ENCODE measurements at places on chromosomes 1 and 21.
A peak's percentile ranks its signal among the peaks of the same experiment; 100 is the strongest.

DNA sequence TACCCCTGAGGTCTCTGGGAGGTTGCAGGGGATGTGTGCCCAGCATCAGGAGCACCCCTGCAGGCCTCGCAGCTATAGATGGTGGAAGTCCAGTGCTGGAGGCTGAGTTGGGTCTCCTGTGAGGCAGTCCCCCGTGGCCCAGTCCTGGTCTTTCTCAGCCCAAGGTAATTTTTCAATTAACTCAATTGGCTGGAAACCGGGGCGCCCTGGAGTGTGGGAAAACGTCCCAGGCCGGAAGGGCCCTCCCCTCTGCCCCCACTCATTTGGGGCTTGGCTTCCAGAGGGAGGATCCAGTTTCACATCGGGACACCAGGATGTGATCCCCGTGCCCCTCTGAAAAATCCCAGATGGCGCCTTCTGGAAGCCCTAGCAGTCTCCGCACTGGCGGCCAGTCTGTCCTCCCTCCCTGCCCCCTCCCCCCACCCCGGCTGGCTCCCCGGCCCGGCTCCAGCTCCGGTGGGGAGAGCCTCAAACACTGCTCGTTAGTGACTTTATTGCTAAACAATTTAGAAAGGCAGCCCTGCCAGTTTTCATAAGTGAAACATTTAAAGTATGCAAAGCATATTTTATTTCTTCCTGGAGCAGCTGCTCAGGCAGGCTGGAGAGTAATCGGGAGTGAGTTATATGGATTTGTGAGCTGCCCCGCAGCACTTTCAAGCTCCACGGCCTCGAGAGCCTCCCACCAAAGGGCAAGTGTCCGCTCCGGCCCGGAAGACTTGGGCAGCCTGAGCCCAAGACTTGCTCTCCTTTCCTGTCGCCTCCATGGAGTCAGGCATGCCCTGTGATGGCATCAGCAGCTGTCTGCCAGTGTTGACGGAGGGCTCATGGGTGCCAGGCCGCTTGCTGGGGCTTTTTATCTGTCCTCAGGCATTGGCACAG is 208.2 kb upstream of the TMEM51 start:
- peak; percentile 91 for DNase-seq

DNA sequence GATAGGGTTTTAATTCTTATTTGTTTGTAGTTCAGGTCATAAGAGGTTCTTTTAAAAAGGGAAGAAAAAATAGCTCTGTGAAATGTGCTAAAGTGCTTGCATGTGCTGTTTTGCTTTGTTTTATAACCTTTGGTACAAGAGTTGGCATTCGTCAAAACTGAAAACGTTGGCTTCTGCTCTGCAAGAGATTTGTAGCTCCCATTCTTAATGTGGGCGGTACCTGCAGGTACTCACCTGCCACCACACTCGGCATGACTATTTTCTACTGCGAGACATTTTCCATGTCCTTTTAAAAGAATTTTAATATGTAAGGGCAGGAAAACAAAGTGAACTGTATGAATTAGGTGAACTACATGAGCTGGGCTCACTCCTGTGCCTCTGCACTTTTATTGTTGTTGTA is 92.6 kb downstream of the ADARB1 start:
- no peak for DNase-seq

DNA sequence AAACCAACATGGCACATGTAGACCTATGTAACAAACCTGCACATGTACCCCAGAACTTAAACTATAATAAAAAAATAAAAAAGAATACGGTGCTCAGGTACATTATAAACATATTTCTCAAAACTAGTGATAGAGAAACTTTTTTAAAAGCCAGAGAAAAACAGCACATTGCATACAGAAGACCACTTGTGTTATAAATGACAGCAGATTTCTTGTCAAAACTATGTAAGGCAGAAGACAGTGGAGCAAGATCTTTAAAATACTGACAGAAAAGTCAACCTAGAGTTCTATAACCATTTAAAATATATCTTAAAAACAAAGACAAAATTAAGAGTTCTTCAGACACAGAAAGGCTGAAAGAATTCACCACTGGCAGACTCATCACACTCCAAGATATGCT is 144.7 kb downstream of the NEGR1 start:
- DNase-seq: peak; percentile 7

- DNase-seq: peak; percentile 44
These were observed 71.6 kb downstream of the RD3 start for GRCh38 chr1:211420389-211420788.

DNA sequence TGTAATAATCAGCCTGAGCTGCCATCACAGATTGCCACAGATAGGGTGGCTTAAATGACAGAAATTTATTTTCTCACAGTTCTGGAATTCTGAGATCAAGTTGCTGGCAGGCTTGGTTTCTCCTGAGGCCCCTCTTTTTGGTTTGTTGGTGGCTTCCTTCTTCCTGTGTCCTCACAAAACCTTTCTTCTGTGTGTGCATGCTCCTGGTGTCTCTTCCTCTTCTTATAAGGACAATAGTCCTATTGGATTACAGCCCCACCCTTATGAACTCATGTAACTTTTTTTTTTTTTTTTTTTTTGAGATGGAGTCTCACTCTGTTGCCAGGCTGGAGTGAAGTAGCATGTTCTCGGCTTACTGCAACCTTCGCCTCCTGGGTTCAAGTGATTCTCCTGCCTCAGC is 41.0 kb upstream of the F3 start:
- no peak for DNase-seq

GRCh38 chr1:204257446-204257845 is 43.7 kb upstream of the GOLT1A start:
- no peak for DNase-seq

DNA sequence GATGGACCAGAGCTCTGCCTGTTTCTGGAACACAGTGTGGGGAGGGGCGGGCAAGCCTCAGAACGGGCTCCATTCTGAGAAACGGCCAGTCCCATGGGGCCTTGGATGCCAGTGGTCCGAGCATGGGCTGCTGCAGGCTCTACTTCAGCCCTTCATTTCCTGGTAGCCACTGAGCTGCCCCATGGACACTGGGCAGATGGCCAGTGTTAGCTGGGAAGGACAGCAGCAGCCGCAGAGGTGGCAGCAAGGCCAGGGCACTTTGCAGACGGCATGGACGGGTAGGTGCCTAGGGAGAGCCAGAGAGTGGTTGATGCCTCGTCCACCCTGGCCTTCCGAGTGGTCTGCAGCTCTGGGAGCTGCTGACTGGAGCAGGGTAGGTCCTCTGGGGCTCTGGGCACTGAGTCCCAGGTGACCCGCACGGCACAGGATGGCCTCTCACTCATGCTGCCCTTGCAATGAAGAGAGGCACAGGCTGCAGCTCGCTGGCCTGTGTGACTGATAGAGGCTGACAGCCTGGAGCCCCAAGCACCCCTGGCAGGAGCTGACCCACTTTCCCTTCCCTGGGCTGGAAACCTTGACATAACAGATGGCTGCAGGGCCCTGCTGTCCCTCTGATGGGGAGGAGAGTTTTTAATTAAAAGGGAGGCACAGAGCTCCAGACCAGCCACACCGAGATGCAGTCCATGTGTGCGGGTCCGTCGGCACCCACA is 87.7 kb upstream of the COL6A1 start:
- no peak for DNase-seq

- DNase-seq: no peak
These were observed 100.4 kb downstream of the FGGY start for GRCh38 chr1:59397139-59397858.

GRCh38 chr21:38914528-38915293 is 109.0 kb downstream of the ETS2 start:
- DNase-seq: peak; percentile 55

GRCh38 chr1:246417813-246418564 is 89.1 kb downstream of the SMYD3 start:
- no peak for DNase-seq

DNA sequence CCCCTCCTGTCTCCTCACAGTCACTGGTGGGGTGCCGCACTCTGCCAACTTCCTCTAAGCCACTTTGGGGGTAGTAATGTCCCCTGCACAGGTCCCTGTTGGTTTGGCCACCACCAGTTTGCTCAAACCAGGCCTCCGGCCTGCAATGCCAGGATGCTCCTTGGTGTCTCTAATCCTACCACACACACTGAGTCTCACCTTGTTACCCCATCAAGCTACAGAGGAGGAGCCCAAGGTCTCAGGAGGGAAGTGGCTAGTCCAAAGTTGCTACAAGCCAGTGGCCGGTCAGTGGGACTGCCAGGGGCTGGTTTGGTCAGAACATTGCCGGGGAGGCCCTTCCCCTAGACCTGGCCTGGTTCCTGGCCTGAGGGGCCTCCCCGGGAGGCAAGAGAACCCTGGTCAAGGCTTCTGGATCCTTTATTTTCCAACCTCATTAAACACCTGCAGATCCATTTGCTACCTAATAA is 21.5 kb upstream of the LRP8 start:
- no peak for DNase-seq

GRCh38 chr1:111334169-111334568 is 43.5 kb downstream of the CHIA start:
- peak; percentile 68 for DNase-seq

- DNase-seq: no peak
These were observed 235.5 kb upstream of the SGIP1 start for GRCh38 chr1:66298464-66298863.

- DNase-seq: no peak
These were observed 31.5 kb downstream of the LPAR3 start for GRCh38 chr1:84861516-84861915.

DNA sequence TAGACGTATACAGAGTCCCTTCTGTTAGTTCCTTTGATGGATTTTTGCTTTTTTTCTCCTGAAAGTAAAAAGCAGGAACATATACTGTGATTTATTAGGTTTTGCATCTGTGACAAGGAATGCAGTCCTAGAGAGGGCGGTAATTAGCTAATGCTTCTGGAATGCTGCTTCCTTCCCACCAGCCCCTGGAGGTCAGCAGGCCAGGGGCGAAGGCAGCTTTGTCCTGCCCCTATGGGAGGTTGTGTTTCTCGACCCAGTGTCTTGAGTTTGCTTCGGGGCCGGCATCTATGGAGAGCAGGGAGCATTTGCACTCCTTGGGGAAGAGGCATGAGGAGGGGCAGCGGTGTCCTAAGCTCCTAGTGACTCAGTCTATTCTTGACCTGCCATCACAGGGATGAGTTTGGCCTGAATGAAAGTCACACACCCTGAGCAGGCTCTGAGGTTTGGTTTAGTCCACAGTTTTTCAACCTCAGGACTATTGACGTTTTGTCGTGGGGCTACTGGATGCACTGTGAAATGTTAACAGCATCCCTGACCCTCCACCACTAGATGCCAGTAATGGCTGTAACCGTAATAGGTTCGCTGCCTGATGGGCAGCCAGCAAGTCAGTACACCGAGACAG is 85.0 kb upstream of the KCNJ15 start:
- DNase-seq: peak; percentile 57

DNA sequence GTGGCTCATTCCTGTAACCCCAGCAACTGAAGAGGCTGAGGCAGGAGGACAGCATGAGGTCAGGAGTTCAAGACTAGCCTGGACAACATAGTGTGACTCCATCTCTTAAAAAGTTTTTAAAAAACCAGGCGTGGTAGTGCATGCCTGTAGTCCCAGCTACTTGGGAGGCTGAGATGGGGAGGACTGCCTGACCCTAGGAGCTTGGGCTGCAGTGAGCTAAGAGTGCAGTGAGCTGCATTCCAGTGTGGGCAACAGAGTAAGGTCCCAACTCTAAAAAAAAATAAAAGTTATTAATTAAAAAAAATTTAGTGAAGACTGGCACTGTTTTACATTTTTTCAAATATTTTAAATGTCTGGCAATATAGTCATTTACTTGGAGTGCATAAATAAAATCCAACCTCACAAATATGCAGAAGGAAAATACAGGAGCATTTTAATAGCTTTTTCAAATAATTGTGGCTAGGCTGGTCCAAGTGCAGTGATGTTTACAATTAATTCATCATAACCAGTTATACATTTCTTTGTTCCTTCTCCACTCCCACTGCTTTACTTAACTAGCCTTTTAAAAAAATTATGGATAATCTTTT is 10.8 kb downstream of the ZBTB8OS start:
- no peak for DNase-seq

DNA sequence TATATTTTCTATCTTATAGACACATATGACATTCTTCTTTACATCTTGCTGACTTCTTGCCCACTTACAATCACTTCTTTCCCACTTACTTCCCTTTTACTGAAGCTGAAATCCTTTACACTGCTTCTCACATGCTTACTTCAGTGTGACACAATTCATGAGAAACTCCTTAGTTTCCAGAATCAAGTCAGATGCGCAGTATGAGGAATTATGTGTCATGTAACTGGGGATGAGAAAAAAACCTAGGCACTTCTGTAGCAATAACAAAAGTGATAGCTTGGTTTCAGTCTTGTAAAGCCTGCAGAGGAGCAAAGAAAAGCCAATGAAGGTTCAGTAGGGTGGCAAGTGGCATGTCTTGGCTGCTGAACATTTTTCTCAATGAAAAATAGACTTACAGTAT is 566.2 kb upstream of the RGS18 start:
- no peak for DNase-seq

- no peak for DNase-seq
These were observed 33.9 kb upstream of the RGS8 start for GRCh38 chr1:182718311-182718710.

- DNase-seq: peak; percentile 45
These were observed at the start of gene VAV3 for GRCh38 chr1:107965110-107965991. VAV3 (minus strand) TSS chr1:107965180; CDS start chr1:107964869, 311 bp downstream.

GRCh38 chr1:231335663-231336602 is 1.7 kb downstream of the EXOC8 start:
- no peak for DNase-seq

- no peak for DNase-seq
These were observed 15.7 kb downstream of the BTBD8 start for GRCh38 chr1:92095874-92096273.

- no peak for DNase-seq
These were observed 541.5 kb upstream of the BEND5 start for GRCh38 chr1:49318218-49318617.

GRCh38 chr1:84573967-84574842 is at the start of gene CTBS:
CTBS (minus strand) TSS chr1:84574440; CDS start chr1:84574415, 25 bp downstream.
- peak; percentile 88 for DNase-seq

- DNase-seq: no peak
These were observed 1.9 kb upstream of the OR2T10 start for GRCh38 chr1:248599396-248599795.

DNA sequence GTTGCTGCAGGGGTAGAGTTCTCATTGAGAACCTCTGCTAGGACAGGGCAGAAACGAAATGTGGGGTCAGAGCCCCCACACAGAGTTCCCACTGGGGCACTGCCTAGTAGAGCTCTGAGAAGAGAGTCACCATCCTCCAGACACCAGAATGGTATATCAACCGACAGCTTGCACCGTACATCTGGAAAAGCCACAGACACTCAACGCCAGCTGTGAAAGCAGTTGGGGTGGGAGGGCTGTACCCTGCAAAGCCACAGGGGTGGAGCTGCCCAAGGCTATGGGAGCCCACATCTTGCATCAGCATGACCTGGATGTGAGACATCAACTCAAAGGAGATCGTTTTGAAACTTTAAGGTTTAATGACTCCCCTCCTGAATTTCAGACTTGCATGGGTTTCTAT is 284.0 kb upstream of the DEPDC1 start:
- no peak for DNase-seq
